ENCODE measurements at places on chromosomes 2 and 18.

GRCh38 chr18:56489893-56490292 is 148.5 kb downstream of the TXNL1 start:
- DNase-seq = no peak

GRCh38 chr2:74572178-74572925 is 17.8 kb downstream of the DOK1 start:
- no peak for DNase-seq

GRCh38 chr2:46147626-46148368 is 149.4 kb upstream of the EPAS1 start:
- no peak for DNase-seq

GRCh38 chr18:43650426-43650825 is 373.1 kb upstream of the SYT4 start:
- no peak for DNase-seq

All from stimulated activated CD4-positive, alpha-beta T cell treated with anti-CD3 and anti-CD28 coated beads, Interleukin-1b, Interleukin-23, amount 100 ng/mL, for 1 hour (primary cell).